ENCODE measurements at places on chromosomes 3 and 15. TPM values are rescaled to one million over a fixed set of nuclear protein-coding genes. Genes with fewer than 3 reads are reported as not detected.

- no peak for DNase-seq
Measured at GRCh38 chr3:131216801-131217200, 164.8 kb upstream of the NUDT16 start.

DNA sequence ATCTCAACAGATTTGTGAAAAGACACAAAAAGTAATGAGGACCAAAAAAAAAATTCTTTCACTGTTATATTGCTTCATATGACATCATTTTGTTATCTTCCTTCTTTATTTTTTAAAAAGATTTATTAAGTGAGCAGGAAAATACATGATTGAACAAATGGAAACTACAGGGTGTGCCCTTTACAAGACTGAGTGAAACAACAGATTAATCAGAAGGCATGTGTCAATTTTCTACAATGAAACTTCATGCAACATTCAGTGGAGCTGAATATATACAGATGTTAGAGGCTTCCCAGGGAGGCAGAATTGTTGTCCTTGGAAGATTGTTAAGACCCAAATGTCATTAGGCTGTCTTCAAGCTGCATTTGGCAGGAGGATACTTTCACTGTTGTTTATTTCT, 28.4 kb upstream of the SLC2A2 start:
- DNase-seq, result no peak

DNA sequence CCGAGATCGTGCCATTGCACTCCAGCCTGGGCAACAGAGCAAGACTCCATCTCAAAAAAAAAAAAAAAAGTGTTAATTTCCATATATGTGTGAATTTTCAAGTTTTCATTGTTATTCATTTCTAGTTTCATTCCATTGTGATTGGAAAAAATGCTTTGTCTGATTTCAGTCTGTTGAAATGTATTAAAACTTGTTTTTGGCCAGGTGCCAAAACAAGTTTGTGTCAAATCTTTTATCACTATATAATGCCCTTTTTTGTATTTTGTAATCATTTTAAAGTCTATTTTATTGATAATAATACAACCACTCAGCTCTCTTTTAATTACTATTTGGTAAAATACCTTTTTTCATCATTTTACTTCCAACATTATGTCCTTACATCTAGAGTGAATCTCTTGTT, 42.5 kb downstream of the TFRC start:
- DNase-seq, result no peak

GRCh38 chr3:149751551-149751950, 738 bp downstream of the COMMD2 start:
- no peak for DNase-seq

DNA sequence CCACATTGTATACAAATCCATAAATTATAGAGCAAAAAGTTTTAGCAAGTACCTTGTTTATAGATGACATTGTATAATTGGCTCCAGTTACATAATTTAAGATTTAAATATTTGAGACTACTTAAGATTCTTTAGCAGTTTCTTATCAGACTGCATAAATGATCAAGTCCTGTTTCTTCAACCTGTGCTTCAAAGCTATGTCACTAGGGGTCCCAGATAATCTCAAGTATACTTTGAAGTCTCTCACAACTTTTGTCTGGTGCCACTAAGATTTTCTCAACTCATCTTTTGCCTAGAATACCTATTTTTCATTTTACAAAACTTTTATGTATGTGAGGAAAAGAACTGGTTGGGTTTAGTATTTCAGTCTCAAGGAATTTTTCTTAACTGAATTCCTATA, 205.5 kb downstream of the STAG1 start:
- no peak for DNase-seq

HES1 gene
- polyA plus RNA-seq, result not detected

P2RY1 gene
- not detected for polyA plus RNA-seq

GOLGA6B gene
- polyA plus RNA-seq, result not detected

ZBTB47 gene
- not detected for polyA plus RNA-seq

SLC35G2 gene
- polyA plus RNA-seq, result 0.16 TPM

DPPA2 gene
- polyA plus RNA-seq, result not detected
